ENCODE measurements at places on chromosomes 5 and 9. TPM values are rescaled to one million over a fixed set of nuclear protein-coding genes. Genes with fewer than 3 reads are reported as not detected.

GRCh38 chr9:38357350-38358114 is 35.0 kb upstream of the ALDH1B1 start:
- H3K4me1 ChIP-seq, result no peaks in the 10 kb centered on the region
- H3K27ac ChIP-seq, result no peak overlapping the region
- H3K36me3 ChIP-seq, result no peaks in the 10 kb centered on the region
- no peak overlapping the region for H3K4me3 ChIP-seq

DNA sequence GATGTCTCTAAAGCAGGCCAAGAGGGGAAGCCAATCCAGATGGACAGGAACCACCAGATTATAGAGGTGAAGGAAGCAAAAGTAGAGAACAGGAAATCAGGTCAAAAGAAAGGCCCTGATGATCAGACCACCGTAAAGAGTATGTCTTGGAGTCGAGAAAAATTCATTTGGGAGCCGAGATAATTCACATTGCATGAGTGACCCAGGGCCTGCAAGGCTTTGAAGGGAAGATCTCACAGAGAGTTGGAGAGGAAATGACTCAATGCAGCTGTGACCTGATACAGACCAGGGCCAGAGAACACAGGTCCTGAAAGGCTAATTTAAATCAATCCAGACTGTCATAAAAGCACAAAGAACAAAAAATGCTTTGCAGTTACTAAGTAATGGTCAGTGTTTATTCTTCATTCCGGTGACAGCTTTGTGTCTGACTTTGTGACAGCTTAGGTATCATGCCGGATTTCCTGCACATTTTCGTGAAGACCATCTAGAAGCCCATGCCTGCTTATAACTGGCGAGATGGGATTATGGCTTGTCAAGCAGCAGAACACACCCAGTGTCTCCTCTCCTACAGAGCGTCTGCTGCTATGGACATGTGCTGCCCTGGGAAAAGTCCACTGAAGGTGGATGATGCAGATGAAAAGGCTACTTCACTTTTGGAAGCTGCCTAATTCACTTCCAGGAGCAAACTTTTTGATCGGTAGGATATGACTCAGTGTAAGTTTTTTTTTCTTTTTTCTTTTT is 5.8 kb upstream of the ACTBL2 start:
- H3K4me1 ChIP-seq, result no peaks in the 10 kb centered on the region
- no peaks in the 10 kb centered on the region for H3K36me3 ChIP-seq
- no peak overlapping the region for H3K27ac ChIP-seq
- DNase-seq, result no peak
- H3K4me3 ChIP-seq, result no peak overlapping the region

GRCh38 chr5:91211997-91212713 is 171.0 kb downstream of the ARRDC3 start:
- H3K27ac ChIP-seq, result peak overlapping the region; percentile 76
- no peak for DNase-seq
- H3K36me3 ChIP-seq, result no peaks in the 10 kb centered on the region
- H3K27me3 ChIP-seq, result no peaks in the 10 kb centered on the region
- peaks cover 11% of the 10 kb centered on the region for H3K4me1 ChIP-seq
- no peak overlapping the region for H3K4me3 ChIP-seq

- H3K4me3 ChIP-seq, result no peak overlapping the region
- no peak for DNase-seq
- no peaks in the 10 kb centered on the region for H3K36me3 ChIP-seq
- no peak overlapping the region for H3K27ac ChIP-seq
- H3K27me3 ChIP-seq, result no peaks in the 10 kb centered on the region
Observed at GRCh38 chr5:37847978-37848425, 8.2 kb upstream of the GDNF start.

DNA sequence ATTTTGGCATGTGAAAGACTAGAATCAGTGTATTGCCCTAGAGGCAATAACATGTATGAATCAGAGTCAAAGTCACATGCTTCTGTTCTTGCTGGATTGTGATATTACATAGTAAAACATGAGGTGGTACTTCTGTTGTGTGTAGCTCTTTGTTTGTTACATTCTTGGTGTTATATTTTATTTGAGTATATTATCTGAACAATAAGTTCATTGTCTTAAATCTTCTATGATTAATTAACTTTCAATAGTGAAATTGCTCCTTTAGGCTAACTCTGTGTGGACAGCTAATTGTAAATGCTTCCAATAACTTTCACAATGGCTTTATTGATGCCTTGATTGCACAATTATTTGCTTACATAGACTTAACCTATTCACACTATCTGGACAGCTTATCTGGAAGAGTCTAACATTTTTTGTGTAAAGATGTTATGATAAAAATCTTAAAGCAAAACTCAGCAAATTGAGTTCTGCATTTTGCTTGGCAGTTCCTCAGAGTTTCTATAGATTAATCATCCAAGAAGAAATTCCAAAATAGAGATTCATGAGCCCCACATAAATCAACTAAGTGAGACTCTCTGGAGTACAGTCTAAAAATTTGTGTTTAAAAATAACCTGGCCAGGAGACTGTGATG is 239.6 kb upstream of the TUSC1 start:
- no peak for DNase-seq
- H3K4me3 ChIP-seq, result no peak overlapping the region
- H3K27me3 ChIP-seq, result no peaks in the 10 kb centered on the region
- H3K4me1 ChIP-seq, result no peaks in the 10 kb centered on the region
- no peaks in the 10 kb centered on the region for H3K36me3 ChIP-seq
- no peak overlapping the region for H3K27ac ChIP-seq

- H3K36me3 ChIP-seq, result no peaks in the 10 kb centered on the region
- no peak overlapping the region for H3K4me3 ChIP-seq
- no peaks in the 10 kb centered on the region for H3K4me1 ChIP-seq
- no peak overlapping the region for H3K27ac ChIP-seq
- peak; percentile 7 for DNase-seq
Observed at GRCh38 chr9:134624621-134625181, 16.9 kb upstream of the COL5A1 start.

GRCh38 chr9:38082446-38083287 is 13.6 kb upstream of the SHB start:
- H3K4me3 ChIP-seq, result no peak overlapping the region

DNA sequence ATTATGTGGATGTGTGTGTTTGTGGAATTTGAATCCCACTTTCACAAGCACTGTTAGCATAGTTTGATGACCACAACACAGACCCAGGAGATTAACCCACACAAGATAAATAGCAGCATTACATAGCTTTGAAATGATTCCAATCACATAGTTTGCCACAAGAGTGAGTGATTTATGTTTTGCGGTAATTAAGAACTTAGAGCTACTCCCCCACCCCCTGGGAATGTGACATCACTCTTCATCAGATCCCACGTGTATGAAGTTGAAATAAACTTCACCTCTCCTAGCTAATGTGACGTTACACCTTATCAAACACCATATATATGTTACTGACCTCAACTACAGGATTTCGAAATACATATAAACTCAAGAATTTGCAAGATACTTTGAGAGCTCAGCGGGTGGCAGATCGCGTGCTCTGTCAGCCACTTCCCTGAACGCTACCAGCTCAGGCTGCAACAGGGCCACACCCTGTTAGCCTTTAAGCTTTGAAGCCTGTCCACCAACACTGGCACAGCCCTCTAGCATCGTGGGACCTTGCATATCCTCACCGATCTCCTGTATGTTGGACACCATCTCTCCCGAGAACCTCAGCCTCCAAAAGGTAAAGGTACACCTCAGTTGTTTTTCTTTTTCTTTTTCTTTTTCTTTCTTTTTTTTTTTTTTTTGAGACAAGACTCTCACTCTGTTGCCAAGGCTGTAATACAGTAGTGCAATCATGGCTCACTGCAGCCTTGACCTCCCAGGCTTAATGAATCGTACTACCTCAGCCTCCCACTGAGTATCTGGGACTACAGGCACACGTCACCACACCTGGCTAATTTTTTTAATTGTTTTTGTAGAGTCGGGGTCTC is 1.7 kb upstream of the AGTPBP1 start:
- no peak overlapping the region for H3K4me3 ChIP-seq
- no peaks in the 10 kb centered on the region for H3K4me1 ChIP-seq
- H3K27ac ChIP-seq, result no peak overlapping the region
- no peaks in the 10 kb centered on the region for H3K27me3 ChIP-seq
- no peaks in the 10 kb centered on the region for H3K36me3 ChIP-seq

- H3K4me3 ChIP-seq, result no peak overlapping the region
- no peaks in the 10 kb centered on the region for H3K27me3 ChIP-seq
- no peak for DNase-seq
- no peak overlapping the region for H3K27ac ChIP-seq
- H3K4me1 ChIP-seq, result no peaks in the 10 kb centered on the region
Observed at GRCh38 chr9:19651681-19652080, 137.2 kb downstream of the SLC24A2 start.

- no peaks in the 10 kb centered on the region for H3K4me1 ChIP-seq
- H3K27ac ChIP-seq, result no peak overlapping the region
- H3K27me3 ChIP-seq, result no peaks in the 10 kb centered on the region
Observed at GRCh38 chr5:68405784-68406743, 190.5 kb downstream of the PIK3R1 start.

GRCh38 chr5:9467199-9468059 is 78.4 kb downstream of the SEMA5A start:
- no peaks in the 10 kb centered on the region for H3K36me3 ChIP-seq
- peak overlapping the region; percentile 44 for H3K27ac ChIP-seq
- no peaks in the 10 kb centered on the region for H3K4me1 ChIP-seq
- peak; percentile 21 for DNase-seq

The CER1 gene
- 0.97 TPM for total RNA-seq

- no peak overlapping the region for H3K4me3 ChIP-seq
Observed at GRCh38 chr9:100228352-100228869, 124.3 kb downstream of the TEX10 start.

The SLCO6A1 gene
- total RNA-seq, result not detected

The ALDH1B1 gene
- 22.1 TPM for total RNA-seq

The AGXT2 gene
- total RNA-seq, result not detected

- no peak overlapping the region for H3K4me3 ChIP-seq
- no peak for DNase-seq
- H3K36me3 ChIP-seq, result no peaks in the 10 kb centered on the region
- no peaks in the 10 kb centered on the region for H3K4me1 ChIP-seq
Observed at GRCh38 chr5:388266-389196, 54.4 kb upstream of the EXOC3 start.

DNA sequence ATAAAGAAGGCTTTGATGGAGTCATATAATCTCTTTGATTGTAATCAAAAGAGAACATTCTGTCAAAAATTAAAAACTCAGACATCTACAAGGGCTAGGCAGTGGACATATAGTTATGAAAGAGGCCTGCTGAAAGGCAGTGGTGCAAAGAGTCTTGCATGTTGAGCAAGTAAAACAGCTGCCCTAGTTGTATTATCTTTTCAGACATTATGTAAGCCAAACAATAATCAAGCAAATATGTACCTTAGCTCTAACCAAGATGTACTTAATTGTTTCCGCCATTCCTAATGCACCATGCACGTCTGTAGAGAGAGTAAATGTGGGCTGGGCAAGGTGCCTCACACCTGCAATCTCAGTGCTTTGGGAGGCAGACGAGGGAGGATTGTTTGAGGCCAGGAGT is 14.3 kb downstream of the GAPT start:
- no peaks in the 10 kb centered on the region for H3K4me1 ChIP-seq
- DNase-seq, result no peak
- H3K4me3 ChIP-seq, result no peak overlapping the region
- H3K36me3 ChIP-seq, result no peaks in the 10 kb centered on the region
- H3K27ac ChIP-seq, result no peak overlapping the region
- no peaks in the 10 kb centered on the region for H3K27me3 ChIP-seq

DNA sequence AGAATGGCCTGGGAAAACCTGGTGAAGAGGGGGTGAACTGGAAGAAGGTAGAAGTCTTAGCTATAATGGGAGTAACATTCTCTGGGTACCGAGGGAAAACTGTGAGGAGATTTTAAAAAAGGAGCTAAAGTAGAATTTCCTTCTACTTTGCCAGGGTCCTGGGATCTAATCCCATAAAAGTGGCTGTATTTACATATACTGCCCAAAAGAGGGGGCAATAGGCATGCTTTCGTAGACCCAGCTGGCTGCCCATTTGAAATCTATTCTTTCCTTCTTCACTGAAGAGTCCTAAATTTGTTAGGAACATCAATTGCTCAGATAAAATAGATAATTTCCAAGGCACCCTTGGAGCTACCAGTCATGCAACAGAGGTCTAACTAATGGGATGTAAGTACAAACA is 159.2 kb downstream of the CDC42SE2 start:
- H3K27ac ChIP-seq, result no peak overlapping the region
- no peaks in the 10 kb centered on the region for H3K36me3 ChIP-seq
- DNase-seq, result no peak
- no peaks in the 10 kb centered on the region for H3K4me1 ChIP-seq
- no peak overlapping the region for H3K4me3 ChIP-seq

DNA sequence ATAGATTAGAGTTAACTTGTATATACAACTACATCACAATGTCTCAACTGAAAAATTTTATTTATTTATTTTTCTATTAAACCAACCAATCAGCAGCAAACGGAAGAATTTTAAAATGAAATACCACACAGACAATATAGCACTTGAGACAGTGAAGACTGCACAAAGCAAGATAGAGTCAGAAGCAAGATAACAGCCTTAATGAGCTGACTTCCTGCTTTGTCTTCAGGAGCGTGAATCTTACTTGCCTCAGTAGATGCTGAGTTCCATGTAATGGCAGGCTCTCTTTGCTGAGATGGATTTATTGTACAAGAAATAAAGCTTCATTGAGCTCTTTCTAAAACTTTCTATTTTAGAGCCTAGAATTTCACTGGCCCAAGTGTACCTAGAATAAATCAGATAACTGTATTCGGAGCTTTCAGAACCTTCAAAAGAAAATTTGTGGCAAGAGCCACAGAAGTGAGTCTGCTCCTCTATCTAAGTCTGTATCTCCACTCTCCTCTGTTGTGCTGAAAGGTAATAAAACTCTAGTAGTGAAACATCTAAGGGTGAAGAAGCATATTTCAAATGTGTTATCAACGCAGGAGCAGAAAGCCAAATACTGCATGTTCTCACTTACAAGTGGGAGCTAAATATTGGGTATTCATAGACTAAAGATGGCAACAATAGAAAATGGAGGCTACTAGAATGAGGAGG is 83.3 kb upstream of the ANKRD55 start:
- no peaks in the 10 kb centered on the region for H3K36me3 ChIP-seq
- H3K4me3 ChIP-seq, result no peak overlapping the region
- peaks cover 11% of the 10 kb centered on the region for H3K4me1 ChIP-seq

GRCh38 chr5:144436007-144436406 is 265.3 kb downstream of the KCTD16 start:
- H3K27ac ChIP-seq, result no peak overlapping the region
- no peaks in the 10 kb centered on the region for H3K4me1 ChIP-seq
- no peak for DNase-seq
- H3K36me3 ChIP-seq, result no peaks in the 10 kb centered on the region

The CBY3 gene
- not detected for total RNA-seq

DNA sequence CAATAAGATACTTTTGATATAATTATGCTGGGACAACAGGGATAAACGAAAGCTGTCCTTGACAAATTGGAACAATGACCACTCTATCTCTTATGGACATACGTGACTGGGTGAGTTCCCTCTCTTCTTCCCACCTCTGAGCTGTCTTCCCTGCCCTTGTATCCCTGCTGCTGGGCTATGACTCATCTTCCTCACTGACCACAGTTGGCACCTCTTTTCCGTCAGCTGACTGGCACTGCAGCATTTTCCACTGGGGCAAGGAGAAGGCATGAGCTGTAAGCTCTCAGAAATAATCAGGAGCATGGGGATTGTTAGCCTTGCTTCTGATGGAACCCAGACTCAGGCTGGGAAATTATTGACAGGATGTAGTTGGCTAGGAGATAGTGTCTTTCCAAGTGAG is 48.7 kb downstream of the PCSK1 start:
- no peak for DNase-seq
- H3K27ac ChIP-seq, result no peak overlapping the region
- H3K4me3 ChIP-seq, result no peak overlapping the region
- no peaks in the 10 kb centered on the region for H3K27me3 ChIP-seq

The PGGT1B gene
- 2.3 TPM for total RNA-seq

The PHF2 gene
- 30.9 TPM for total RNA-seq

The OR1Q1 gene
- not detected for total RNA-seq

GRCh38 chr5:55969956-55970355 is 24.8 kb downstream of the IL6ST start:
- H3K27ac ChIP-seq, result no peak overlapping the region
- H3K4me3 ChIP-seq, result no peak overlapping the region
- no peak for DNase-seq
- no peaks in the 10 kb centered on the region for H3K36me3 ChIP-seq
- no peaks in the 10 kb centered on the region for H3K4me1 ChIP-seq

All from uterus (tissue), 4 donors.